ENCODE measurements at places on chromosomes 6 and 20. TPM values are rescaled to one million over a fixed set of nuclear protein-coding genes. Genes with fewer than 3 reads are reported as not detected.

FNDC1 gene
- 0.43 TPM for polyA plus RNA-seq

ANGPT4 gene
- polyA plus RNA-seq, result 0.30 TPM

PNRC1 gene
- 175 TPM for polyA plus RNA-seq

MLN gene
- polyA plus RNA-seq, result not detected

PKIB gene
- polyA plus RNA-seq, result 2.7 TPM

IL17F gene
- polyA plus RNA-seq, result not detected

SOBP gene
- 0.93 TPM for polyA plus RNA-seq
